ENCODE measurements at places on chromosomes 16 and 17.

DNA sequence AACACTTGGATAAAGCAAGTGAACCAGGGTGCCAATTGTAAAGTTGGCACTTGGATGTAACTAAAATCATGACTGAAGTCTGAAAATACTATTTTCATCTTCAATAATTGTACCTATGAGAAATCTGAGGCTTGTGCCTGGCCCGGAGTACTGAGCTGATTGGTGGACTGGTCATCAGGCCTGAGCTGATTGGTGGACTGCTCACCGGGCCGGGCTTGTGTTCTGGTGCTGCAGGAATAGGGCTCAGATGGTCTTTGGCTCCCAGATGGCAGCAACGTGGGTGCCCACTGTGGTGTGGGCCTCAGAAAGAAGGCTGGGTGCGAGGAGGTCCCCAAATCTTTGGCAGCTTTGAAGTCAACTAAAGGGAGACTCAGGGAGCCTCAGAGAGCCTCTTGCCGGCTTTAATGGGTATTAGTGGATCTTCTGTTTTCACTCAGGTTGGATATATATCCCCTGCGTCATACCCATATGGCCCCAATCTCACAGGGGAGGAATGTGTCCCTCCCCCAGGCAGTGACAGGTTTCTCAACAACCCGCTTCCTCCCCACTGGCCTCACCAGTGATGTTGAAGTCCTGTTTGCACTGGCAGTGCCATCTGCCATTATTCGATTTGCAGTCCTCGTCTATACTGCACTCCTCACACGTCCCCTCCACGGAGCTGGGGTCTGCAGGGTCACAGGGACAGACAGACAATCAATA, 4.7 kb downstream of the UMOD start:
- no peak overlapping the region for H3K27ac ChIP-seq
- H3K4me1 ChIP-seq, result no peaks in the 10 kb centered on the region
- DNase-seq, result no peak
- no peak overlapping the region for H3K4me3 ChIP-seq

DNA sequence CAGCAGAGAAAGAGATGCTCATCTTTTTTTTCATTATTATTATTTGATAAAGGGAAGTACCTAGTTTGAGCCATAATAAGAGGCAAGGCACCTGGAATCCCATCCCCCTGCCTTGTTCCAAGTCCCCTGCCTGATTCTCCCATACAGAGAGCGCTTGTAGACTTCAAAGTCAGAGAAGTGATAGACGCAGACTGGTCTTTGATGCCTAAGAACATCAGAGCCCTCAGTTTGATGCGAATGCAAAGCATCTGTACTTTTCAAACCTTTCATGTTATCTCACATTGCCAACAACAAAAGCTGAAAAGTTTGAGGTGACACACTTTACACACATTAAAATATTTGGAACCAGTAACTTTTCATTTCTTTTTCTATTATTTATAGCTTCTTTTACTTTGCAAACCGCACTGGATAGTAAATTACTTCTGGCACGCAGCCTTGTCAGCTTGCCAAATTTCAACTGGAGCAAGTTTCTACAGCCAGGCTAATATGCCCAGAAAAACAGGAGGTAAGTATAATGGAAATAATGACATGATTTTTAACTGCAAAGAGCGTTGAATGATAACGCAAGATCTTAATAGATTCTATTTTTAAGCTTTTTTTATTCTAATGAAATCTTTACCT, 5.9 kb upstream of the UTP6 start:
- no peaks in the 10 kb centered on the region for H3K4me1 ChIP-seq
- H3K36me3 ChIP-seq, result no peaks in the 10 kb centered on the region
- H3K27me3 ChIP-seq, result peaks cover 4% of the 10 kb centered on the region

GRCh38 chr17:56393156-56393555, 200.3 kb upstream of the NOG start:
- H3K36me3 ChIP-seq, result no peaks in the 10 kb centered on the region
- no peaks in the 10 kb centered on the region for H3K27me3 ChIP-seq
- no peak overlapping the region for H3K4me3 ChIP-seq
- no peak overlapping the region for H3K27ac ChIP-seq
- no peaks in the 10 kb centered on the region for H3K4me1 ChIP-seq
- DNase-seq, result no peak

DNA sequence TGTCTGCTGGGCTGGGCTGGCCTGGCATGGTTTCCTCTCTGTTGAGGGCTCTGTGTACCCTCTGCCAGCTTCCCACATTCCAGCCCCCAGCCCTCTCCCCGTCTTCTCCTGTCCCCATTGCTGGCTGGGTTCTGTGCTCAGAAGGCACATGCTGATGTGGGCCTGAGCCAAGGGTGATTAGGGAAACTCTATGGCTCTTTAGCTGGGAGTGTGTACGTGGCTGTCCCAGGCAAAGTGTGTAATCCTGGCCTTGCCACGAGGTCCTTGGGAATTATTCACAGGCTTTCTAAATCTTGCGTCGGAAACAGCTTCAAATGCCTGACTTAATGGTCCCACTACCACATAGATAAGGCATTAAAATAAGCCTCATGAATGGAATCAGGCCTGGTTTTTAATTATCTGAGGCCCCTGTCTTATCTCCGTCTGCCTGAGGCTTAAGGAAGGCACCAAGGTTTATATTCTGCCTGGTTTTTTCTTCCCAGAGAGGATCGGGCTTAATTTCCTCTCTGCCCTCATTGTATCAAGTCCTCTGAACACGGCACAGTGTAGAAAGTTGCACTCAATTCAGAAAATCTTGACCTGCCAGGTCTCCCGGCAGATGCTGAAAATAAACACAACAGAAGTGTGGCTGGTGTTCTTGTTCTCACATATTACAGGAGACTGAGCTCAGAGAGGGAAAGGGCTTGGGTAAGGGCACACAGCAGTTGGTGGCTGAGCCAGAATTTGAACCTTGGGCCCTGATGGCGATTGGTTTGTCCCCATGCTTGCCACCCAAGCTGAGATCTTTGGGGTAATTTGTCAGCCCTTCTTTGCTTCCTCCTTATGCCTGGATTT, 52.9 kb upstream of the LGALS9 start:
- peak overlapping the region; percentile 79 for H3K27ac ChIP-seq
- peak overlapping the region; percentile 7 for H3K4me3 ChIP-seq
- DNase-seq, result no peak
- H3K27me3 ChIP-seq, result no peaks in the 10 kb centered on the region
- H3K36me3 ChIP-seq, result peaks cover 6% of the 10 kb centered on the region

- H3K4me1 ChIP-seq, result peaks cover 6% of the 10 kb centered on the region
- DNase-seq, result no peak
- H3K36me3 ChIP-seq, result peaks cover 18% of the 10 kb centered on the region
- H3K27ac ChIP-seq, result no peak overlapping the region
Measured at GRCh38 chr17:37207103-37207502, 168.7 kb upstream of the C17orf78 start.
